ENCODE measurements at places on chromosomes 7 and 10.

DNA sequence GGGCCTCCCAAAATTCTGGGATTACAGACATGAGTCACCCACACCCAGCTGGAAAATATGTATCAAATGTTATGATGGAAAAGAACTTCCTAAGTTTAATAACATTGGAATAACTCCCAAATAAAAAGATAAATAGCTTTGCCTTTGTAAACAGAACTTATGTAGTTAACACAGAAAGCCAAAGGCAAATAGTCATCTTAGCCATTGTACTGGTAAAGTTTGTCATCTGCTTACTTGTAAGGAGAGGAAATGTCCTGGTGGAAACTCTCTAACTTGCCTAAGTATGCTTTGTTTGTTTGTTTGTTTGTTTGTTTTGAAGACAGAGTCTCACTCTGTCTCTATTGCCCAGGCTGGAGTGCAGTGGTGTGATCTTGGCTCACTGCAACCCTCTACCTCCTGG is 23.8 kb upstream of the TPST1 start:
- no peak for DNase-seq

DNA sequence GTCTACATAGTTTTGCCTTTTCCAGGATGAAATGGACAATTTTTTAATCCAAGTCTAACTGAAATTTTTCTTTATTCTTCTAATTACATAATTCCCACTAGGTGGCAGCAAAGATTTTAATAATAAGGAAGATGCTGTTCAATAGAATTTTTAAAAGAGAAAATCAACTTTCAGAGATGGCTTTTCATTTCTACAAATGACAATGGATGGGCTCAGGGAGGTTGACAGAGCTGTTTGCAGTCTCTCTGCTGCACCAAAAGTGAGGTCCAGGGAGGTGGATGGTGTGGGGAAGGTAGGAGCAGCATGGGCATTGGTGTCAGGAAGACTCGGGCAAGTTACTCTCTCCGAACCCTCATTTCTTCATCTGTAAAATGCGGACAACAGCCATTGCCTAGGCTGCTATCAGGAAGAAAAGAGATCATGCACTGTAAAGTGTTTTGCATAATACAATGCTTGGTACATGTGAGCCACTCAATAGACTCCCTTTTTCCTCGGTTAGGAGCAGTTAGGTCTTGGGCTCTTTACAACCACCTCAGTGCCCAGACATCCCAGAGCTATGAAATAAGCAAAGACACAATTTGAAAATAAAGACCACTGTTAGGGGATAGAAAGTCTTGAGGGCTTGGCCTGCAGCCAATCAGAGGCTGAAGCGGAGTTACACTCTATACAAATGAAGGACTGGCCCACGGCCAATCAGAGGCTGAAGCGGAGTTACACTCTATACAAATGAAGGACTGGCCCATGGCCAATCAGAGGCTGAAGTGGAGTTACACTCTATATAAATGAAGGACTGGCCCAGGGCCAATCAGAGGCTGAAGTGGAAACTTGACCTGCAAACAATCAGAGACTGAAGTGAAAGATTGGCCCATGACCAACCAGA is 107.1 kb downstream of the ABLIM1 start:
- no peak for DNase-seq

DNA sequence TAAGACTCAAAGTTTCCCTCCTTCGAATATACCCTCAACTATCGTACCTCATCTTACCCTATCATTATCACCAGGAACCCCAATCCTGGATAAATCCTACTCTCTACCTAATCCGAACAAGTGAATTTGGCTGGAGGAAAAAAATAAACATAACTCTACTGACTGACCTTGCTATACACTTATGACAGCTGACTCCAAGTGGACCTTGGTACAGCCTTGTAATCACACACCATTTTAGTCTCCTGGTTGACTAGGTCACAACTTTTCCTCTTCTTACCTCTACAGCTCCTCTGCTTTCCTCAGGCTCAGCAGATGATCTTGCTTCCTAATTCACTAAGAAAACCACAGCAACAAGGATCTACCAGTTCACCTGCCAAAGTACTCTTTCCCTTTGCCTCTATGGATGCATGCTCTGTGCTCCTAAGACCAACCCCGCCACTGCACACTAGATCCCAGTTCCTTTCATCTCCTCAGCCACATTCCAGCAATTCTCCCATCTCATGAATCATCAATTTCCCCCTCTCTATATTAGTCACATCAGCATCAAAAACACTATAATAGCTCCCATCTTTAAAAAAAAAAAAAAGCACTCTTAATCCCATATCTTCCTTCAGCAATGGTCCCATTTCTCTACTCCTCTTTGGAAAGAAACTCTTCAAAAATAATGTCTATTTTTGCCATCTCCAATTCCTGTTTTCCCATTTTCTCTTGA is 35.5 kb downstream of the COA1 start:
- DNase-seq: no peak

DNA sequence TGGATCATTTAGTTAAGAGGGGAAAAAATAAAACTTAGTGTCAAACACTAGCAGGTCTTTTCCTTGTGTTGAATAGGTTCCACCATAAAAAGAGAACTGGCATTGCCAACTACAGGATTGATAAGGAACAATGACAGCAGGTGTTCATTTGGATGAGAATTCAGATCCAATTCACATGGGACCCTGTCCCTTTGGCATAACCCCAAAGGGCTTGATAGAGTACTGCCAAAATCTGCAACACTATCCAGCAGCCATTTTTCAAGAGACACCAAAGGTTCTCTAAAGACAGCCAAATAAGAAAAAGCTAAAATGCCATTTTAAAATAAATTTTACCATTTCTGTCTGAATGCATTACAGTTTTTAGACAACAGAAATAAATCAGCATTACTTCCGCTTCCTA is 422.3 kb downstream of the DGKB start:
- DNase-seq: no peak

- DNase-seq: no peak
These were observed 93.0 kb upstream of the RSU1 start for GRCh38 chr10:16909961-16910792.

DNA sequence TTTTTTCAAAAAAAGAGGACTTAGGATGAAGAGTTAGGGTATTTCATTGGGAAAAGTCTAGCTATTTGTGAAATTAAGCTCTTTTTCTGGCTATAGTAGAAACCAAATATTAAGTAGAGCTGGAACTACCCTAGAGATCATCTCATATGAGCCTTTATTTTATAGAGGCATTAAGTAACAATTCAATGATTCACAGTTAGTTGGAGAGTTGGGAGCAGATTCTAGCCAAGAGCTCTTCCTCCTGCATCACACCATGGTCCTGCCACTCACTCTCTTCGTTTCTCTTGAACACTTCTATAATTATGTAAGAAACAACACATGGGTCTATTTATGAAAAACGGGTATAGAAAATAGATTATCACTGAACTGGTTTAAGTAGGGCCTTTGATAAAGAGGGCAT is 76.1 kb upstream of the ANK3 start:
- DNase-seq: no peak

DNA sequence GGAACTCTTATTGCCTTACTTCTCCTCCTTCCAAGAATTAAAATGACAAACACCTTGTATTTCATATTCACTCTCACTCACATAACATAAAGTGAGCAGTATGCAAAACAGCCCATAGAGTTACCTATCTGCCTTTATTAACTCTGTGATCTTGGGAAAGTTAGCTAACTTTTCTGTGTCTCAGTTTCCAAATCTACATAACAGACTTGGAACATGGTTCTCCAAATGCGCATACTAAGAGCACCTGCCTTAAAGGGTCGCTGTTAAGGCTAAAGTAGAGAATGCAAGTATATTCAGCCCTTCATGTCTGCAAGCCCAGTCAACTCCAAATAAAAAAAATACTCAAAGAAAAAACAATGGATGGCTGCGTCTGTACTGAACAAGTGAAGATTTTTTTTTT is 121.8 kb upstream of the C1QL3 start:
- no peak for DNase-seq

GRCh38 chr7:150961510-150962289 is 16.4 kb downstream of the KCNH2 start:
- no peak for DNase-seq

GRCh38 chr7:85074992-85075391 is 111.9 kb downstream of the SEMA3D start:
- DNase-seq: no peak

DNA sequence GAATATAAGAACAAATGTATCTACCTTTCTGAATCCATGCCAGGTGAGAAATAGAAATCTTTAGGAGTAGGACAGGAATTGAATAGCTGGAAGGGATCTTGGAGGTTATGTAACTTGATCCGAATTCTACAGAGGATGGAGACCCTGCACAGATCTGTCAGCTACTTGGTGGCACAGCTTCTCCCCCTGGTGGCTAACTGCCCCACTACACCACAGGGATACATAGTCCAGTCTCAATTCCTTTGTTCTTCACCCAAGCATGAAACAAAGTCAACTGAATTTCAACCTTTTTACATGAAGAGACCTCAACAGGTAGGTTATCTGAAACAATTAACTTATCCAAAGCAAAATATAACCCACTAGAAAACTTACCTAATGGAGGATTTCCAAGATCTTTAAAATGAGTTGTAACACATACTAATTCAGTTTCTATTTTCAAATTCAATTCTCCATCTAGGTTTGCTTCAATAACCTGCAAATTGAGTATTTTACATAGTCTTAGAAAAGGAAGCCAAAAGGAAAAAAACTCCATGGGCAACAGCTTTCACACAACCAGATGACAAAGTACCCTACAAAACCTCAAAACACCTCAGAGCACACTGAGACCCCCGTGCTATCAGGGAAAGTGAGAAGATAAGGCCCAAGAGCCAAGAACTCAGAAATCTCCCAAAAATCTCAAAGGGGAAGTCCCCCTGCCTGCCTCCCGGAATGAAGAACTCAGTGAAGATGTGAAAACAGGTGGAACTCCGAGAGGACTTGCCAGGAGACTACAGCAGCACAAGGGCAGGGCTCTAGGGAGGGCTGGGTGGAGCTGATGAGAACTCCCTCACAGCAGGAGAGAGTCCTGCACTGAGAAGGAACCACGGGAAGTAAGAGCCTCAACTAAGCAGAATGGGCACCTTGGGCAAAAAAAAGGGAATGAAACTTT is 10.3 kb downstream of the HUS1 start:
- DNase-seq: peak; percentile 46

GRCh38 chr7:139720705-139721231 is 57.0 kb downstream of the HIPK2 start:
- DNase-seq: no peak

GRCh38 chr10:3750006-3750816 is 34.8 kb downstream of the KLF6 start:
- no peak for DNase-seq

GRCh38 chr10:67250686-67251085 is 324.9 kb downstream of the LRRTM3 start:
- no peak for DNase-seq

DNA sequence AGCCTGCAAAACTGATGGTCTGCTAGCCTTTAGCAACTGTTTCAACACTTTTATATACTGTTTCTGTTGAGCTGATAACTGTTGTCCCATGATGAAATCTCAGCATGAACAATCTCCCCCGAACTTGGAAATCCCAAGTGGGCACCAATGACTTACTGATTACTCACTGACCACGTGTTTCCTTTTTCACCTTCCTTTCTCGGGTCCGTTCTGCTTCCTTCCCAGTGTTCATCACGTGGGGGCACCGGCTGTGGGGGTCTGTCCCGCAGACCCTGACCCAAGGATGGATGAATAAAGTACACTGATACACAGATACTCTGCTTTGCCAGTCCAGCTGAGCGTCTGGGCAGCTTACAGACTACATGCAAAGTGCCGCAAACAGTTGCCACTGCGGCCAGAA is 39.0 kb upstream of the RASGEF1A start:
- no peak for DNase-seq

GRCh38 chr7:154504918-154505317 is 452.7 kb downstream of the DPP6 start:
- DNase-seq: no peak
